ENCODE measurements at places on chromosomes 16 and 17.

DNA sequence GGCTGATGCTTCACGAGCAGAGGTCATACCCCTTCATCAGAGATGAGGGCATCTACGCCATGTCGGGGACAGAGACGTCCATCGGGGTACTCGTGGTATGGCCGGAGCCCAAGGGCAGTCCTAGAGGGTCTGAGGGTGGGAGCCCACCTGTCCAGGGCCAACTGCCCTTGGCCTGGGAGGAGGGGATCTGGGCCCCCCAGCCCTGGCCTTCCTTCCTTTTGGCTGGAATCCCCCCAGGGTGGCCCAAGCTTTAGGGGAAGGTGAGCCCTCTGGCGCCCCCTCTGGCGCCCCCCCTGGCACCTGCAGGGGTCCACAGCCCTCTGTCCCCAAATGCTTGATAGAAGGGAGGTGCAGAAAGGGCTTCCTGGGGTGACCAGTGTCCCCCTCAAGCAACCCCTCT lies 69.3 kb downstream of the SCNN1B start:
- DNase-seq, result no peak

- no peak for DNase-seq
Measured at GRCh38 chr17:58693208-58693607, 806 bp downstream of the RAD51C start.

- no peak for DNase-seq
Measured at GRCh38 chr16:9647981-9648701, 534.1 kb downstream of the GRIN2A start.

DNA sequence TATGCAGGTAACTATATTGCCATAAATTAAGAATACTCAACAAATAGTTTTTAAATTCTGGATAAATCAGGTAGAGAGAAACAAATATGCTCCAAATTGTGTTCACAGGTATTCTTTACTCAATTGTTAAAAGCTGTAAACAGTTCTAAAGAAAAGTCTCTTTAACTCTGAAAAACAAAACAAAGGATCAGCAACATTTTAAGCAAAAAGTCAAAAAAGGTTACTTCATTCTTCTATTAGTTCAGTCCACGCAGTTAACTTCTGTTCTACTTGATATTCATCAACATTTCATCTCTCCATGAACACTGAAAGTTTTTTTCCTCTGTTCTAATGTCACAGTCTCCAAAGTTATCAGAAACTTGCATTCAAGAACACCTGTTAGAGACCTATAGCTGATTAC lies 47.9 kb downstream of the SCPEP1 start:
- no peak for DNase-seq

GRCh38 chr17:61087024-61087423 lies 312.6 kb upstream of the TBX2 start:
- DNase-seq, result no peak

GRCh38 chr17:40035162-40035559 lies 19.0 kb downstream of the MED24 start:
- DNase-seq, result peak; percentile 40

- DNase-seq, result no peak
Measured at GRCh38 chr16:2486645-2487516, 12.0 kb downstream of the TBC1D24 start.

GRCh38 chr16:2238838-2239675 lies 2.8 kb downstream of the DNASE1L2 start:
- DNase-seq, result no peak

GRCh38 chr16:31177136-31177535 lies 2.8 kb upstream of the FUS start:
- DNase-seq, result no peak

- peak; percentile 82 for DNase-seq
Measured at GRCh38 chr17:81419319-81419885, 24.1 kb downstream of the BAHCC1 start.

DNA sequence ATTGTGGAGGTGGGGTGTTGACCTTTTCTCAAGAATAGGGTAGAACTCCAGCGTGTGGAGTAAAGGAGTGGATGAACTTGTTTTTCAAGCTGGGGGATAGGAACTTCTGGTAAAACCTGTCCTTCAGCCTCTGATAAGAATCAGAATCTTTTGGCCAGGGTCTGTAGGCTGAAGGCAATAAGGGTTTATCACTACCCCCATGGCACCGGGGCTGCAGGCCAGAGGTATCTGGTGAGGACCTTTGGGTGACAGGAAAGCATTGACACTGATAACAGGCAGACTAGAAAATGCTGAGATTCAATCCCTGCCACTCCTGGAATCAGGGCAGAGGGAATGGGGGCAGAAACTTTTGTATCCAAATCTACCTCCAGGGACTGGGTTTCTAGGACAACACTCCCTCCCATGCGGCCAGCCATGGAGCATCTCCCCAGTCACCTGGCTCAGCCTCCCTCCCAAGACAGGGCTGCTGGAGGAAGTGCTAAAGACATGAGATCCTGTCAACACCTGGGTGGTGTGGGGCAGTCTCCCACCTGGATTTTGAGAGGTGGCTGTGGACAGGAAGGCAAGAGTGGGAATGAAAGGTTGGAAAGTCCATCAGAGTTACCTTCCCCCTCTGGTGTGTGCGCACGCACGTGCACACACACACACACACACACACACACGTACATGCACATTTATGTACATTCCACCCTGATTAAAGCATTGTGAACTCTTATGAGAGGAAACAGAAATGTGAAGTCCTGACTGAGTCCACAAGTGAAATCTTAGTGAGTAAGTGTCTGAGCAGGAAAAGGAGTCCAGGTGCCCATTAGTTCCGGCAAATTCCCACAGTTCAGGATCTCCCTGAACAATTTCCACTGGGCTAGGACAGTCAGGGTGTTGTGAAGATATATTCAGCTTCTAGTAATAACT lies 53.1 kb upstream of the MARCHF10 start:
- no peak for DNase-seq

DNA sequence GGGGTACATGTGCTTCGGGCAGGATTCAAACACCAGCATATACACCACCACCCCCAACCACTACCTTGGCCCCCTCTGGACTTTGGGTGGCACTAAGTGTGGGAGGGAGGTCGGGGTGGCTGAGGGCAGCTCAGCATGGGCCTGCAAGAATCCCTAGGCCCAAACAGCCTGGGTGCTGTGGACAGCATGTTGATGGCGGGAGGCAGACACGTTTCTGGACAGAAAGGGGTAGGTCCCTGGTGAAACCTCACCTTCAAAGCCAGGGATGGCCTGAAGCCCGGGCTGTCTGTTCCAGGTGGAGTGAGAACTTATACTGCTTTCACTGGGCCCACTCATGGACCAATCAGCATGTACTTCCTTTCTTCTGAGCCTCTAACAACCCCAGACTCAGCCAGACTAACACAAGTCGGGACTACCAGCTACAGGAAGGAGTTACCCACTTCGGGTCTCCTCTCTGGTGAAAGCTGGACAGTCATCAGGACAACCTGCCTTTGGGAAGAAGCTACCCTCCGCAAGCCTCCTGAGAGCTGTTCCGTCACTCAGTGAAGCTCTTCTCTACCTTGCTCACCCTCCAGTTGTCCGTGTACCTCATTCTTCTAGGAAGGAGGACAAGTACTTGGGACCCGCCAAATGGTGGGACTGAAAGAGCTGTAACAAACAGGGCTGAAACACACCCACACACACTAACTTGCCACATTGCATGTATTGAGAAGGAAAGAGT lies 203.0 kb downstream of the CPPED1 start:
- no peak for DNase-seq

- DNase-seq, result peak; percentile 95
Measured at GRCh38 chr17:50094243-50094752, 853 bp upstream of the PDK2 start.

- DNase-seq, result no peak
Measured at GRCh38 chr17:64186171-64187092, 56.5 kb upstream of the ERN1 start.

DNA sequence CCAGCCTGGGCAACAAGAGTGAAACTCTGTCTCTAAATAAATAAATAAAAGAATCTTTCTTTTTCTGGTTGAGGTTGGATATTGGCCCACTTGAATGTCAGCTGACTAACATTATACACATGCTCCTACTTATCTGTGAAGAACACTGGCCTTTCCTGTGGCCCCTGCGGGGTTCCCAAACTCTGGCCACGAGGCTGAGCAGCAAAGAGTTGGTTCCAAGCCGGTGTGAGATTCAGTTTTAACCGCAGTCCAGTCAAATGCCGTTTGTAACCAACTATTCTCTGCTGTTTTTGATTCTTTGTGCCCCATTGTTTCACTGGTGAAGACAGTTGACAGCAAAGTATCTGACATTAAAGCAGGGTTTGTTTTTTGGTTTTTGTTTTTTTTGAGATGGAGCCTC lies 11.2 kb downstream of the ETV4 start:
- no peak for DNase-seq

DNA sequence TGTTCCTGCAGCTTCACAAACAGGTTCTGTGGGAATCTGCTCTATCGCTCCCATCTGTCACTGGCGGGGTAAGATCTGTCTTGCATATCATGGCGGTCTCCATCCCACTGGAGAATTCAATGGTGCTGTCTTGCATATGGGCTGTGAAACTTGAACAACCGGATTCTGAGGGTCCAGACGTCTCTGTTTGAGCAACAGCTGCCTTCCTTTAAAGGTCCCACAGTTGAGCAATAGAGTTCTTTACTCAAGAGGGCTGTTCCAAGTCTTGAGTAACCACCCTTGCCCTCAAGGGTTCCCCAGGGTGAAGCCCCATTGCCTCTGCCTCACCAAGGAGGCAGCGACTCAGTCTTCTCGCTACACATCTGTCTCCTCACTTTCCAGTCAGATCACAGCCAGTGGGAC lies 50.8 kb downstream of the ZFHX3 start:
- DNase-seq, result no peak

DNA sequence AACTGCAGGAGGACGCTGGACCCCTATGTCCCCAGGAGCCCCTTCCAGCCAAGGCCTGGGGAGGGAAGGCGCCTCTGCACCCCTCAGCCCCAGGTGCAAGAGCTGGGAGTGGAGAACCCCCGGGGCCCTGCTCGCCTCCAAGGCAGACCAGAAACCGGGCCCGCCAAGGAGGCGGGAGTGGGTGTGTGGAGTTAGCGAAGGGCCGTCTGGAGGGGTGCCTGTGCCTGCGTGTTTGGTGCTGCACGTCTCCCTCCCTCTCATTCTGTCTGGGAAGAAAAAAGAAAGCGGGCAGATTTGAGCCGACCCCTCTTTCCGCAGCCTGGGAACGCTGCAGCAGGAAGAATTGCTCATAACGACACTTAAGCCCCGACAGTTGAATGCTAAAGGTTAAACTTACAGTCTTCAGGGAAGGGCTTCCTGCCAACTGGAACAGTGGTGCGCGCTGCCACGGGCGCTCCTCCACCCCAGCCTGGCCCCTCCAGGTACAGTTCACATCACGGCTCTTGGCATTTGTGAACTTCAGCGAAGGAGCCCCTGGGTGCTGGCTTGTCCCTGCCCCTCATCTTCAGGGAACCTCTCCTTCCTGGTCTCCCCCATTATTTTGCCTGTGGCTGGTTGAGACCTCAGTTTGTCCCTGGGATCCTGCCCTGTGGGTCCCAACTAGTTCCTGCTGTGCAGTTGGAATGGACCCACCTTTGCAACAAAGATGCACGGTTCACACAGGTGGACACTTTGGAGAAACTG lies 19.2 kb upstream of the ZFHX3 start:
- no peak for DNase-seq

DNA sequence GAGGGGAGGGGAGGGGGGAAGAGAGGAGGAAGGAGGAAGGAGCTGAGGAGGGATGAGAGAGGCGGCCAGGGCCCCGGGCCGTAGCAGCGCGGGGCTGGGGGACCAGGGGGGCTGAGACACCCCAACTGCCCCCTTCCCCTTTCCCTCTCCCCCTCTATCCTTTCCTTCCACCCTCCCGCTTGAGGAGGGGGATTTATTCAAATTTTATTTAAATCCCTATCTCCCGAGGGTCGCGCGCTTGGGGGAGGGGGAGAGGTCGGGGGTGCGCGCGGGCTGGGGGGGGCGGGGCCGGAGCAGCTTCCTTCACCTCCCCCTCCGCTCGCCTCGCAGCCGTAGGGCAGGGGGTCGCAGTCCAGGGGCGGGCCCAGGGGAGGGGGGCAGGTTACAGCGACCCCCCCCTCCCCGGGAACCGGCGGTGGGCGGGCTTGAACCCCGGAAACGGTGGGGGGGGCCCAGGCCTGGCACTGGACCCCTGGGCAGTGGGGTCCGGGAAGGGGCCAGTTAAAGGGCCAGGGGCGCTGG lies at the start of gene FBXL19:
FBXL19 (plus strand) TSS at position 19 of the 522 bp plus-strand sequence. CDS start 2,183 bp downstream, outside the sequence.
- DNase-seq, result no peak

DNA sequence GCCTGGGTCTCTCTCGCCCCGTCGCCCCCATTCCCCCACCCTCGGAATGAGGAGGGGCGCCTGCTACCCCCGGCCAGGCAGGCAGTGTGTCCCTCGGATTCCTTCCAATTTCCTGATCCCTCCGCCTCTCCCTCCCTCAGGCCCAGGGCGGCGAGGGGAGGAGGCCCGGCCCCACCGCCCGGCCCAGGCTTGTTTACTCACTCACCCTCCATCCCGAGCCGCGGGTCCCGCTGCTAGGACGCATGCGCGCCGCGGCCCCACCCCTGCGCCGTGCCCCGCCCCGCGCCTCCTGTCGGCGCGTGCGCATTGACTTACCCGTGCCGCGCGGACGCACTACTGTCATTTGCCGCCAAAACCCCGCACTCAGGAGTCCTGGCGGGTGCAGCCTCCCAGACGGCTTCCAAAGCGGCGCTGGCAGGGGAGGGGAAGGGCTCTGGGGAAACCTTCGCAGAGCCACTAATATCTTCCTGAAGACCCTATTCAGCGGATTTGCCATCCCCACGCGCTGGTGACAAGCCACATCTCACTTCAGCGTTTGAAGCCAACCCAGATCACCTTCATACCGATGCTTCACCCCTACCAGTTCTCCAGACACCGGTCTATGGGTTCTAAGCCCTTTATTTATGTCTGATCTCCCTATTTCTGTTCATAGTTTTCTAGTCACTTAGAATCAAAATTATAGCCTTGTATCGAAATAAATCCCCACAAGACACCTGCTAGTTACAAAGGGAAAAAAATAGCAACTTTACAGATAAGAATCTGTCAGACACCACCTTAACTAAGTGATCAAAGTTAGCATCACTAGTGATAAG lies at the start of gene EZH1:
EZH1 (minus strand) TSS at position 235 of the 812 bp plus-strand sequence. CDS start 16,099 bp downstream, outside the sequence.
- DNase-seq, result peak; percentile 92

GRCh38 chr16:86775511-86775921 lies 197.2 kb downstream of the FOXL1 start:
- no peak for DNase-seq

GRCh38 chr16:18969050-18969854 lies 14.5 kb upstream of the TMC7 start:
- peak; percentile 94 for DNase-seq

GRCh38 chr16:51939378-51939871 lies 607.5 kb downstream of the TOX3 start:
- DNase-seq, result no peak

GRCh38 chr17:50172130-50172529 lies 6.3 kb downstream of the SGCA start:
- DNase-seq, result no peak

DNA sequence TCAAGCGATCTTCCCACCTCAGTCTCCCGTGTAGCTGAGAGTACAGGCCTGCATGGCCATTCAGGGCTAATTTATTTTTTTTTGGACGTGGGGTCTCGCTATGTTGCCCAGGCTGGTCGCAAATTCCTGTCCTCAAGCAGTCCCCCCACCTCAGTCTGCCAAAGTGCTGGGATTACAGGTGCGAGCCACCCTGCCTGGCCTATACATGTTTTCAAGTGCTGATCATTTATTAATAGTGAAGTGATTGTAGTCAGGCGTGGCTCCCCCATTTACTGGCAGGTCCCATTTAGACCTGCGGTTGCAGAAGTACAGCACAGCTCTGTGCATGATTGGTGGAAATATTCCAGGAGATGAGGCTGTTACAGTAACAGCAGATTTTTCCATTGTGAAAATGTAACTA lies 8.4 kb downstream of the FOXK2 start:
- no peak for DNase-seq

GRCh38 chr16:5870886-5871691 lies 773.5 kb upstream of the EEF2KMT start:
- DNase-seq, result no peak

GRCh38 chr17:48144976-48145798 lies 37.6 kb downstream of the SNX11 start:
- no peak for DNase-seq

All from head of caudate nucleus (tissue), 42 donors.